ENCODE measurements at places on chromosomes 6 and 20.

- peak; percentile 7 for DNase-seq
Measured at GRCh38 chr6:167350731-167351655, 26.1 kb downstream of the TTLL2 start.

DNA sequence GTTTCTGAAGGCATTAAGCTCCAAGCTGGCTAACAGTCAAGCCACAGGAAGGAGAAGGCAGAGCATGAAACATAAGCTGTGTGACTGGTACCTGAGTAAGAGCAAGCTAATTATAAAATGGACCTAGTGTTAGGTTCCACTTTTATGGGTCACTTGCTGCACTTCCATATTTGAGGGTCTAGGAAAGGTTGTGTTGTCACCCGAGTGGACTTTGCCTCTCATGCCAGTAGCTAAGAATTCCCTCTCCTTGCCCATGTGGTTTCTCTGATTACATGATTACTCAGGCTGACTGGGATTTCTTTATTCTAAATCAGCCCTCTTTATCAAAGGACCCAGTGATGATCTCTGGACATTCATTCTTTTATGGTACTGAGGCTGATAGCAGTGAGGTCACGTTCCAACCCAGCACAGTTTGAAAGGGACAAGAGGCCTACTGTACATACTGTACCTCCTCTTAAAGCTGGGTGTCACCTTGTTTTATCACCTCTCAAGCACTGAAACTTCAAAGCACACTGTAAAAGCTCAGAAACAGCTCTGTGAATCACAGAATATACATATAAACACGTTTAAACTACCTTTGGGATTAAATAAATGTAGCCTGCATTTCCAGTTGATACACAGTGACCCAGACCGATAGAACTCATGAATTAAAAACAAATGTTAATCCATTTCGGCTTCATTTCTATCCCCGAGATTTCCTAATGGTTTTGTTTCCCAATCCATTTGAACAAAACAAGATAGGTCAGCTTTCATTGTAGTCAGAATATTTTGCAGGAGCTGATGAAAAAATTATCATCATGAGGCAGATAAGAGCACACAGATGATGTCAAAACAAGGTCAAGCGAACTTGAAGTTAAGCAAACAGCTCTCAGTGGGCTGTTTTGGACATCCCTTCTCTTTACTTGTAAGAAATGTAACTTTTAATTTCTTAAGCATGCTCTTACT lies 96.5 kb downstream of the ALDH8A1 start:
- no peak for DNase-seq

- no peak for DNase-seq
Measured at GRCh38 chr20:14830466-14830865, 493.1 kb upstream of the FLRT3 start.

GRCh38 chr6:106165885-106166485 lies 79.8 kb downstream of the PRDM1 start:
- no peak for DNase-seq
